Mesenteric fat pad (tissue), 1 donor: ENCODE measurements at places on chromosomes 2 and 18. TPM values are rescaled to one million over a fixed set of nuclear protein-coding genes. Genes with fewer than 3 reads are reported as not detected.

DNA sequence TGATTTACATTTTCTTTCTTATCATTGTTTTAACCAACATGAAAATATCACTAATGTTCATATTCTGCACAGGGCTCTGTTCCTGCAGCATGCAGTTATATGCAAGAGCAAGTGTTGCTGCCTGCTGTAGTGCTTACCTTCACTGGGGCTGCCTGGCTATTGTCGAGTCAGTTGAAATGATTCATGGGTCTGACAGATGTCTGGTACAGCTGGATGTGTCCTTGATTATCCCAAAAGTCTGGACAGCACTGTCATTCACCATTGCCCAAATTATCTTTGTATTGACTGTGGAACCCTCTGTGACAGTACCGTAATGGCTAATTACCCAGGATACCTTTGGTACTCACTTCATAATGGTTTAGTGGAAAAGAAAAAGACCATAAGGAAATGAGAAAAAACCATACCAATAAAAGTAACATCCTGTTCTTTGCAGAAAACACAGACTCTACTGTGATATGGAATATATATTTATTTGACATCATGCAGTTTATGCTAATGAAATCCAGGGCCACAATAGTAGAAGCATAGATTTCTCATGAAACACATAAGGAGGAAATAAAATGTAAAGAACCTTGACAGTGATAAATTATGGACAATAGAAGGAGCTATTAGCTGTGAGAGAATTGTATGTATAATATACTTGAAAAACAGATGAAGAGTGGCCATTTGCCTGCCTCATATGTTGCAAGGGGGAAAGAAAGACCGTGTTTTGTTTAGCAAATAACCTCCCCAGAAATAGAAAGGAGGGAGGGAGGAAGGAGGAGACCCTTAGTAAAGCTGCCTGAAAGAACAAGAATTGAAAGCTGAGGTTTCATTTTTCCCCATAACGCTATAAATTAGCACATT, 249.8 kb upstream of the ATP5MC3 start:
- DNase-seq = no peak

C2orf66 gene
- 0.26 TPM for total RNA-seq

- DNase-seq = no peak
Observed at GRCh38 chr18:1017227-1018058, 112.8 kb downstream of the ADCYAP1 start.

- DNase-seq = no peak
Observed at GRCh38 chr2:42048299-42049220, 739 bp downstream of the PKDCC start.

- DNase-seq = no peak
Observed at GRCh38 chr18:52403291-52404021, 63.5 kb downstream of the DCC start.

DNA sequence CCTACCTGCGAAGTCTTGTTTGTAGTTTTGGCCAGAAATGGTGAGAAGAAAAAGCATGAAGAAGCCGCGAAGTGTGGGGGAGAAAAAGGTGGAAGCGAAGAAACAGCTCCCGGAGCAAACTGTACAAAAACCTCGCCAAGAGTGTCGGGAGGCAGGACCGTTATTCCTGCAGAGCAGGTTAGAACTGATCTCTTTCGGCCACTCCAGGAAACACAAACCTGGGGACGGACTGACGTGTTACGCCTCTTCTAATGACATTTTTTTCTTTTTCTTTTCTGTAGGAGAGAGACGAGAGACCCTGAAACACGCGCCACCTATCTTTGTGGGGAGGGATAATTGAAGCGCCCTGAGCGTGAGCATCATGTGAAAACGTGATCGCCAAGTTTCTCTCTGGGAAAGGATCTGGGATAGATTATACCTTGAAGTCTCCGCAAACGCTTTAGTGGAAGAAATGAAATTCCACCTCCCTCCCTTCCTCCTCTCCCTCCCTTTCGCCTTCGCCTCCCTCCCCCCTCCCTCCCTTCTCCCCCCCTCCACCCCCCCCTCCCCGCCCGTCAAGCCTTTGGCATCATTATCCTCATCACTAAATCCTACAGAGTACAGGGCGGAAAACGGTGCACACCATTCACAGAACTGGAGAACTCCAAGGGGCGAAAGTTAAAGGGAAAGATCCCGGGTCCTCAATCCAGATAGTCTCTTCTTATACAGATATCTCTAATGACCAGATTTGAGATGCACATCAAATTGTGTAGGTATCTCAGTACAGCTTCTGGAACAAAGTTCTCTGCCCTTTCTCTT, at the start of gene ZEB2:
Gene ZEB2 (minus strand): TSS at position 186 of the 798 bp plus-strand sequence. CDS start 2,769 bp downstream, outside the sequence.
- DNase-seq = no peak

DNA sequence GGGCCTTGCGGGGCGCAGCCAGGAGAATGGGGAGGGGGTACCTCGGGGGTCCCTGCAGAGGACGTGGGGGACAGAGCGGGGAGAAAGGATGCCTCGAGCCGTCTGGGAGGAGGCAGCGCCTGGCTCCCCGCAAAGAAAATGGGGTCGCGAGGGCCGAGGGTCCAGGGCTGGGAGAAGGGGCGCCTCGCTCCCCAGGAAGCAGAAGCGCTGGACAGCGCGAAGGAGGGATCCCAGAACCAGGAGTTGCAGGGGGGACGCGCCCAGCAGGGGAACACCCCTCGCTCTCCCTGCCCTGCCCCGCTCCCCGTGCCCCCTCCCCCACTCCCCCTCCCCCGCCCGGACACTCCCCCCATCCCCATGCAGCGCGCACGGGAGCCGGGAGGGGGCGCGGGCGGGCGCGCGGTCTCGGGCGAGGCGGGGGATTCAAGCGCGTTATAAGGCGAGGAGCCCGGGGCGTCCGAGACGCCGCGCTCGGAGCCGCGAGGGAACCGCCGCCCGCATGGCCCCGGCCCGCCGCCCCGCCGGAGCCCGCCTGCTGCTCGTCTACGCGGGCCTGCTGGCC, at the start of gene ERFE:
Gene ERFE (plus strand): TSS at position 462 of the 562 bp plus-strand sequence. CDS start 38 bp downstream, at position 500.
- no peak for DNase-seq

GRCh38 chr2:151264157-151264825, 2.6 kb upstream of the RBM43 start:
- DNase-seq = no peak

- DNase-seq = no peak
Observed at GRCh38 chr2:65608466-65608865, 176.1 kb upstream of the SPRED2 start.

PAX8 gene
- 5.3 TPM for total RNA-seq

DNA sequence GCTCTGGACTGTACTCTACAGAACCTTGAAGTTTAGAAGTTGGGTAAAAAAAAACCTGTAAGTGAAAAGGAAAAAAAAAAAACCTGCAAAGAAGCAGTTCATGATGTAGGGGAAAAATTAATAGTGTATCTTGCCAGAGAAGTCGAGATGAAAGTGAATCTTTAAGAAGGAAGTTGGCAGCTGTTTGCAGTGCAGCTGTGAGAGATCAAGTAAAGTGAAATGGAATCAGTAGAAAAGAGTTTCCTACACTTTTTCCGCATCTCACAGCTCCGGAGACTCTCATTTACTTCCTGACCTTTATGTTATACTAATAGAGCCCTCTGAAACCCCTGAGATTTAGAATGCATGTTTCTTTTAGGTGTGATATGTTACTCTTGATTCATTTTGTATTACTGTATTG, 19.2 kb downstream of the RNMT start:
- DNase-seq = no peak

SH3RF3 gene
- total RNA-seq = 20.4 TPM
